ENCODE measurements at places on chromosomes 4 and X.

DNA sequence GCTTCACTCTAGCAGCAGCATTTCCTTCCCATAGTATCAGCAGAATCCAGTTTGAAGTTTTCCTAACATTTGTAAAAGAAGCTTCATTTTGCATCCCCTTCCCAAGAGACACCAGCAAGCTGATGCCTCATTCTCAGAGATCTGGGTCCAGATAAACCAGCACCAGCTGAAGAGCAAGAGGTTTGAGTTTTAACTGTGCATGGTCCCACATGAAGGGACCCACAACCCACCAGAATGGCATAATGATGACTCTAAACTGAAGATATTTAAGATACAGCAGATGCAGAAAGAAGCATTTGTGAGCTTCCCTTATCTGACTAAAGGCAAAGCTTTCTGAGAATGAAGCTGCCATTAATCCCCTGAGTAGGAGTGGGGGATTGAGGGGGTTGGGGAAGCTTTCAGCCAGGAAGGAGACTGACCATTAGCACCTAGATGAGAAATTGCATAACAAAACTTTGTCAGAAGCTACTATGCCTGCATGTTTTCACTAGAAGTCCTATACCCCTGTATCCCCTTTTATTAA lies 18.6 kb downstream of the NUDT6 start:
- no peak for DNase-seq

GRCh38 chrX:151099001-151099400 lies 77.4 kb upstream of the GPR50 start:
- DNase-seq: no peak

DNA sequence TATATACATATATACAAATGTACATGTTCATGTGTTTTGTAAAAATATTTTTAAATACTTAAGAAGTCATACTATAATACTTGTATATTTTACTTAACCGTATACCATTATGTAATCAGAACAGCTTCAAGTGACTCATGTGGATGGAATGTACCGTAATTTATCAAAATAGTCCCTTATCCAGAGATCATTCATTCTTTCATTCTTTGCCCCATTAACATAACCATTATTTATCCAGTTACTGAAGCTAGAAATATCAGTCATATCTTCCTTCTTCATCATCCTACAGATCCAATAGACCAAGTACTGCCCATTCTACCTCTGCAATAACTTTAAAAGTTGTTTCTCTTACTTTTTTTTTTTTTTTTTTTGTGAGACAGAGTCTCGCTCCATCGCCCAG lies 164.2 kb downstream of the MAB21L2 start:
- DNase-seq: no peak

GRCh38 chr4:6574747-6575502 lies at the start of gene MAN2B2:
Gene MAN2B2 (plus strand): TSS chr4:6575189. CDS start chr4:6575211, 22 bp downstream.
- DNase-seq: peak; percentile 45

DNA sequence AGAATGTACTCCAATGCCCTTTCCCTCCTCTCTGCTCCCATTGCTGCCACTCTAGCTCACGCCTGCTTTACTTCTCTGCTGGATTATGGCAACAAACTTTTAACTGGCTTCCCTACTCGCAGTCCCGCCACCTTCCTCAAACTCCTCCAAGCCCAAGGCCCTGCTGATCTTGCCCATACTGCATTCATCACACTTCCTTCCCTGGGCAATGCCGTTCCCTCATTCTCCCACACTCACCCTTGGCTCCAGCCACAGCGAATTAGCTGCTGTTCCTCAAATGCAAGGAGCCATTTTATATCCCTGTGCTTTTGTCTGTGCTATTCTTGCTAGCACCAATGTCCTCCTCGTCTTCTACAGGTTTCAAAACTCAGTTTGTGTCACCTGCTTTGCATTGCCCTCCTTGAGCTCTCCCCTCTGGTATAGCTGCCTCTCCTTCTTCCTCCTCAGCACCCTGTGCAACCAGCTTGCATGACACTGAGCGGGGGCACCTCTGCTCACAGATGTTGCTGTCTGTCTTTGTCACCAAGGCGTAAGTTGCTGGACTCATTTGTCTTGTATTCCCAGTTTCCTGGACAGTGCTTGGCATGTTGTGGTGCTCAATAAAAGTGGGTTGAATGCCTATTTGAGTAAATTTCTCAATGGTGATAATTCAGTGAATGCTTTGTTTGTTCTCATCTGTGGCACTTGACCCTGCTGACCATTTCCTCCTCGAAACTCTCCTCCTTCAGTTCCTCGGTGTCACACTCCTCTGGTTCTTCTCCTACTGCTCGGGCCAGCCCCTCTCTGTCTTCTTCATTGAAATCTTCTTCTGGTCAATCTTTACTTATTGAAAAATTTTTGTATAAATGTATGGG lies 22.4 kb upstream of the MGST2 start:
- no peak for DNase-seq

GRCh38 chr4:10703766-10704429 lies 19.3 kb upstream of the CLNK start:
- no peak for DNase-seq

DNA sequence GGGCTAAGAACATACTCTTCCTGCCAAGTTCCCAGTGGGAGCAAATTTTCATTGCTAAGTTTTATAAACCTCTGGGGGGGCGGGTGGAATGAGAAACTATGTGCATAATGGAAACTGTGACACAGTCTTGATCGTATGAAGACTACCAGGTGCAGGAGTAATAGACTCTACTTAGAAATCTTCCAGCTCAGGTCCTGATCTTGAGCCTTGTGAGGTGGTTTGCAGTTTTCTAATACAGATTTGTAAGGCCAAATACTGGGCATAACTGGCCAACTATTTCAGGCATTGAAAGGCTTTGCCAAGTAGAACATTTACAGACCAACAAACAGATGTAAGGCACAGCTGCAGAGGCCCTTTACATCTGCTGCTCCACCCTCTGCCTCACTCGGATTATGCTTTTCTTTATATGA lies 89.7 kb upstream of the CBR4 start:
- no peak for DNase-seq

DNA sequence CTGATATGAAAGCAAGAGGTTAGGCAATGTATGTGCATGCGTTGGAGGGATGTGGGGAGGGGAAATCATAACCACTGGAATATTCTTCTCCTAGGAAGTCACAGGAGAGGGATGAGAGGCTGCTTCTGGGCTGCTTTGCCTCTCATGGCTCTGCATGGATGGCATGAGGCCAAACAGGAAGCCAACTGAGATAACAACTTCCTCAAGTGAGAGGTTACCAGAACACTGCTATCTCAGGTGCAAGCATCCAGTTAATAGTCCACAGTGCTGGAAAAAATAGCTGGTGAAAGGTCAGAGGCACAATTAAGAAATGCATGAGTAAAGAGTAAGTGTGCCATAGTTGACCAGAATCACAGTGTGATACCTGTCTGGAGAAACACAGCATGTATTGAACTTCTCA lies 113.3 kb downstream of the ELOVL6 start:
- peak; percentile 31 for DNase-seq

GRCh38 chrX:17560385-17560784 lies 176.9 kb upstream of the SCML1 start:
- no peak for DNase-seq

DNA sequence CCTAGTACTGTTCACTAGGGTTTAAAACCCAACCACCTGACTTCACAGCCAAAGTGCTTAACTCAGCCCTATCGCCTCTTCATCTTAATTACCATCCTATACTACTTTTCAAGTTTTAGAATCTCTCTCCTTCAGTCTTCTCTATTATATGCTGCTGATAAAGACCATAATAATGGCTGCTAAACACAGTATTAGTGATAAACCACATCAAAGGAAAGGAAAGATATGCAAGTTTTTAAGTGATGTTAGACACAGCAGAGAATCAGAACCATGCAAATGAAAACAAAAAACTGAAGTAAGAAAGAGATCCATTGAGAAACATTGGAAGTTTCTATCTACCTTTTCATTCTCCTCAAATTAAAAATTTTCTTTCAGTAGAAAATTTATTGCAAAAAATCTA lies 100.8 kb downstream of the REELD1 start:
- no peak for DNase-seq

GRCh38 chr4:141102367-141102766 lies 30.9 kb downstream of the RNF150 start:
- DNase-seq: no peak

DNA sequence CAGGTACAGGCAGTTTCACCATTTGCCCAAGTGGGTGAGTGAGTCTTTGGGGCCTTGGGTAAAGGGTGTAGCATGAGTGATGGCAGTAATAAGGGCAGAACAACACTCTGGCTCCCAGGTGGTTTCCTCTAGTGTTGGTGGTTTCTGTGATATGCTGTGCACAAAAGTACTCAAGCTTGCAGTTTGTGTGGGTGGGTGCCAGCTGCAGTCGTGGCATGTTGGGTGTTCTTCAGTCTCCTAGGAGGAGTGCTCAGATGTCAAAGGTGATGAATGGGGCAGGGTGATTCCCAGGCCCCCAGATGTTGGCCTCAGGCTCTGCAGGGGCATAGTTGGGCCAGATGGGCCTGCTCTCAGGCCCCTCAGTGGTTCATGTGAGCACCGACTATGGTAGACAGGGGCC lies 166.1 kb upstream of the KLF8 start:
- no peak for DNase-seq

DNA sequence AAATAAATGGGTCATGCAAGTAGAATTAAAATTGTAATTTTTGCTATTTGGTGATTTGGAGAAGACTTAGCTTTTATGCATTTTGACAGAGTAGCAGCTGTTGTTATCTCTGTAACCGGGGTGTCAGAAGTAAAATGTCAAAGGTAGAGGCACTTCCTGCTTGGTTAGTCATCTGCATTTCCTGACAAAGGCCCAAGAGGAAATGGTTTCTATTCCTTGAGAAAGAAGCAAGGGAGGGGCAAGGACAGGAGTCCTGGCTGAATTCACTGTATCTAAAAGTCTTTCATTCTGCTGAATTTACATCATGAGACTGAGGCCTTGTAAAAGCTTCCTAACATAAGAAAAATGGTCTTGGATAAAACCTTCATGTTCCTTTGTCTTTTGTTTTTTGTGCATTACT lies 550.9 kb upstream of the BOD1L1 start:
- no peak for DNase-seq

- no peak for DNase-seq
These were observed 507.9 kb downstream of the MID1IP1 start for GRCh38 chrX:39309018-39309635.

DNA sequence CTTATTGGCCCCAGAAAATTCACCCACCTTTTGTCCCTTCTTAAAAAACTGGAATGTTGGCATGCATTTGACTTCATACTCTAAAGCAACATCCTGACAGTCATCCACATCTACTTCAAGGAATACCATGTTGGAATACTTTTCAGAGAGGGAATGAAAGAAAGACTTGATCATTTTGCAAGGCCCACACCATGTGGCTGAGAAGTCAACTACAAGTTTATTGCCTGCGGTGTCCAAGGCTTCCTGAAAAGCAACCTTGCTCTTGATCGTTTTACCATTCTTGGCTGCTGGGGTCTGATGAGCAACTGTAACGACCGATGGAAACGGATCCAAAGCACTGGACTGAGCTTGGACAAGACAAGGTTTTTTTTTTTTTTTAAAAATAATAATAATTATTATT lies 9.3 kb downstream of the SEPTIN11 start:
- no peak for DNase-seq

GRCh38 chr4:139912445-139912844 lies 241.5 kb downstream of the MAML3 start:
- no peak for DNase-seq

DNA sequence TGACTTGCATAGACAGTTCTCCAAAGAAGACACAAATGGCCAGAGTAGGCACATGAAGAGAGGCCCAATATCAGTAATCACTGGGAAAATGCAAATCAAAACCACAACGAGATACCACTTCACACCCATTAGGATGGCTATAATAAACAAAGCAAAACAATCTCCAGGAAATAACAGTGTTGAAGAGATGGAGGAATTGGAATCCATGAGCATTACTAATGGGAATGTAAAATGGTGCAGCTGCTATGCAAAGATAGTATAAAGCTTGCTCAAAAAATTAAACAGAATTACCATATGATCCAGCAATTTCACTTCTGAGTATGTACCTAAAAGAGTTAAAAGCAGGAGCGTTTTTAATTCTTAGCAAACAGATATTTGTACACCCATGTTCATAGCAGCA lies 17.0 kb upstream of the TMEM33 start:
- DNase-seq: no peak

- no peak for DNase-seq
These were observed 8.8 kb downstream of the DIPK2B start for GRCh38 chrX:45191820-45192409.
